ENCODE measurements at places on chromosomes 4 and X. TPM values are rescaled to one million over a fixed set of nuclear protein-coding genes. Genes with fewer than 3 reads are reported as not detected.

DNA sequence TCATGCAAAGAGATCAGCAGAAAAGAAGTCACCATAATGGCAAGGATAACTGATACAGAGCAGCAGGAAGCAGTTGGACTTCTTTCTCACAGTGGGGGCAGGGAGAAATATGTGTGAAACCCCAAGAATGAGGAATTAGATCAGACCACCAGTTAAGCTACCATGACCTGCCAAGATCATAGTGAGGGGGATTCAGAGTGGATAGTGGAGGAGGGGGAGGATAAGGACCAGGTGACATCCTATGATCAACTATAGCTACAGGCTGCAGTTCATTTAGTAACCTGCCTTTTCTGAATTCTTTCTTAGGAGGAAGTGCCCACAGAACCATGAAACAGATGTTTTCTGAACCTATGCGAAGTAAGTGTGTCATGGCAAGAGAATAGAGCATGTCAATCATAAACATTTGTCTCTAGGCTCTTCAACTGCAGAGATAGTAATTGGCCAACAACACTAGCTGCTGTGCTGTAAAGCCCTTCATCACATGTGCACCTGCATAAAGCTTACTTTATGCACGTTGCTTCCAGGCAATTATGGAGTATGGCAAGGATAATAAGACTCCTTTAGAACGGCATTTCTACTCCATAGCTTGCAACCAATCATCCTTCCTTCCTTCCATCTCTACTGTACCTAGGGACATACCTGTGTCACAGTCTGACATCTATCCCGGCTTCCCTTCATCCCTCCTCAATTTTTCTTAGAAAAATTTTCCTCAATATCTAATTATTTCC lies 329.7 kb downstream of the EPHA5 start:
- DNase-seq = no peak

GRCh38 chr4:168886351-168886750 lies 123.7 kb downstream of the CBR4 start:
- no peak for DNase-seq

DNA sequence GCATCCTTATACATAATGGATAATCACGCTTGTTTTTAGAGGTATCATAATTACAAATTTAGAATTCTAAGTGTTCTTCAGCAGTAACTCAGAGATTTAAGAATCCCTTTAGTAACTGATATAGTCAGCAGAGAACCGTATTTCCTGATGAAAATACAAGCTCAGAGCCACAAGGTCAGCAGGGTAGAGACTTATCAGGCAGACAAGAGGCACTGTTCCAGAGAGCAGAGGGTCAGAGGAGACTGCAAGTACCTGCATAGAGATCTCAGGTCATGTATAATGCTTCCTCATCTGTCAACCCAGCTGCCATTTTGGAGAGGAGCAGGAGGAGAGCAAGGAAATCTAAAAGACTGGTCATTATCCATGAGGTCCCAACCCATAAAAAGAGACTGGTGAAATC lies 787.1 kb upstream of the FTHL17 start:
- no peak for DNase-seq

Gene C4orf51
- not detected for total RNA-seq

Gene PCDH19
- 6.9 TPM for total RNA-seq

Gene DCAF8L2
- not detected for total RNA-seq
